Stimulated activated CD8-positive, alpha-beta memory T cell treated with anti-CD3 and anti-CD28 coated beads, Interleukin-15, amount 100 ng/mL, for 1 hour (primary cell): ENCODE measurements at places on chromosomes 3 and 15.

- no peak for DNase-seq
Observed at GRCh38 chr3:152826476-152826875, 8.5 kb upstream of the P2RY1 start.

- DNase-seq = no peak
Observed at GRCh38 chr15:23567921-23568320, 2.4 kb downstream of the MKRN3 start.

GRCh38 chr3:178155521-178155920 is 380.7 kb upstream of the KCNMB2 start:
- DNase-seq = no peak

DNA sequence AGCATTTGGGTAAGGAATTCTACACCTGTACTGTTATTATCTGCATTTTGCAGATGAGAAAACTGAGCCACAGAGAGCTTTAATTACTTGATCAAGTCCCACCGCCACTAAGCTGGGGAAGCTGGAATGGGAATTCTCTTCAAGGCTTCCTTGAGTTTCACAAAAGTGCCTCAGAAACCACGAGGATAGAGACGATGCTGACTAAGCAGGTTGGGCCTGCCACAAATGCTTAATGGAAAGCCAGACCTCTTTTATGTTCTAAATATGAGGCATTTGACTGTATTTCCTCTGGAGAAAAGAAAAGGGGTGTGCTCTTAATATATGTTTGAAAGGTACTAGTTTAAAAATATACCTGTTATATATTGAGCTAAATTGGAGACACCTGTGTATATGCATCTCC is 34.7 kb downstream of the ADAMTS9 start:
- DNase-seq = no peak

DNA sequence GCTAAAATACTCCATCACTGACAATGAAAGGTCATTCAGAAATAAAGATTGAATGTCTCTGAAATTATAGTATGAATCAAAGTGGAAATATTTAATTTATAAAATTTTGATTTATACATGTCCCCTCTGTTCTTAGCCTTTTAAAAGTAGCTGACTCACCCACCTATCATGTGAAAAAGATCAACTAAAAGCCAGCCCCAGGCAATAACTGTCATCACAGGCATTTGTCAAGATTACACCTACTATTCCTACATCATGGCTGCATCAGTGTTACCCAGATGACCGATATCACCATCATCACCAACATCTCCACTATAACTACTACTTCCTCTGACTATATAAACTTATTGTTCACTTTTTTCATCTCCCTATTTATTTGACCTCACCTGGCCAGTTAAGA is 14.3 kb upstream of the PIK3R4 start:
- no peak for DNase-seq

- no peak for DNase-seq
Observed at GRCh38 chr3:53815067-53815466, 31.2 kb downstream of the CHDH start.

DNA sequence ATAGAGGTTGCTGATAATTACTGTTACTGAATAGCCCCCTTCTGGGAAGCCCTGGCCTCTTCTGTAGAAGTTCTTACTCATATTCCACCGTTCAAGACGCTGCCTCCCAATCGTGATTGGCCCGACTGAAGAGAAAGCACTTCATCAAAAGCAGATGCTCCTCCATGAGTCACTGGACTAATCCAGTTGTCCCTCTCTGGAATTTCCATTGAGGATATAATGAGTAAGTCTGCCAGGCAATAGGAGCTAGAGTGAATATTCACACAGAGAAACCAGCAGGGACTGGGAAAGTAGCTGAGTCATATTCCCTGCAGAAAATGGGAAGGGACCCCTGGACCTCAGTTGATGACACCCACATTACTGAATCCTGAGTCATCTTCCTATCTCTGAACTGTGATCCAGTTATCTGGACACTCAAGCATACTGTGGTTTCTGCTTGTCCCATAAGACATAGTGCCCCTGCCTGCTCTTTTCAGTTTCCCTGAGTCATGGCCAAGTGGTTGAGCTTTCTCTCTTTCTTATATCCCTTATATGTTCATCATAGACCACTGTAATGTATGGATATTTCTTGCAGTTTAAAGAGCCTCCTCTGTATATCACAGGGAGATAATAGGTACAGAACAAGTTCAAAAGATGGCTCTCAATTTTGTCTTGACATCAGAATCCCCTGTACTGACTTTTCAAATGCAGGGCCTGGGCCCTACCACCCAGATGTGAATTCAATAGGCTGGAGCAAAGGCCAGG is 151.2 kb upstream of the CDIN1 start:
- no peak for DNase-seq

- DNase-seq = no peak
Observed at GRCh38 chr3:29249829-29250345, 31.0 kb upstream of the RBMS3 start.

DNA sequence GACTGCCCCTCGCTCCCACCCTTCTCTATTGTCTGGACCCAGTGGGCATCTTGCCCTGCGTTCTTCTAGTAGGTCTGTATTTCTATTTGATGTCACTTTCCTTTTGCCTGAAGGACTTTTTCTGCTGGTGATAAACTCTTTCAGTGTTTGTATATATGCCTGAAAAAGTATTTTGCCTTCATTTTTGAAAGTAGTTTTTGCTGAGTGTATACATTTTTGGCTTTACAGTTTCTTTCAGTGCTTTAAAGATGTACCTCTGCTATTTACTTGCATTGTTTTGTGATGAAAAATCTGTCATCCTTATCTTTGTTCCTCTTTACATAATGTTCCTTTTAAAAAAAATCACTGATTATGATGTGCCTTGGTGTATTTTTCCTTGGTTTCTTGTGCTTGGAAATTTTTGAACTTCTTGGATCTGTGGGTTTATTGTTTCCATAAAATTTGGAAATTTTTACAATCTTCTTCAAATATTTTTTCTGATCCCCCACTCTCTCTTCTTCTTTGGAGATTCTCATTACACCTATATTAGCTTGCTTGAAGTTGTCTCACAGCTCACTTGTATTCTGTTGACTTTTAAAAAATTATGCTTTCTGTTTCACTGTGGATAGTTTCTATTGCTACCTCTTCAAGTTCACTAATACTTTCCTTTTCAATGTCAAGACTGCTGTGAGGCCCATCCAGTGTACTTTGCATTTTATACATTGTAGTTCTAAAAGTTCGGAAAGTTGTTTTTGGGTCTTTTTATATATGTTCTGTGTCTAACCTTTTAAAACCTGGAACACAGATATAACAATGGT is 67.8 kb downstream of the RGMA start:
- no peak for DNase-seq

DNA sequence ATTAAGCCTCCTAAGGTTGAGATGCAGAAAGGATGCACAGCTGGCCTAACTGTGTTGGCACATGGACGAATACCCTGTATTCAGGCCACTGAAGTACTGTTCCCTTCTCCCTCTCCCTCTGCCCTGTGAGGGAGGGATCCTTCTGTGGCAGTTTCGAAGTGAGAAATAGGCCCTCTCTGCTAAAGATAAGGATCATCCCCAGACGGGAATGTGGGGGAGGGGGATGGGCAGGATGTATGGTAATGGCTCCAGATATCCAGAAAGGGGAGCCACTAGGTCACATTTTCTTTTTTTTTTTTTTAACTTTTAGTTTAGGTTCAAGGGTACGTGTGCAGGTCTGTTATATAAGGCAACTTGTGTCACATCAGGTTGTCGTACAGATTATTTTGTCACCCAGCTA is 463.1 kb downstream of the TBL1XR1 start:
- no peak for DNase-seq

GRCh38 chr15:39743611-39744010 is 39.0 kb downstream of the FSIP1 start:
- DNase-seq = no peak

DNA sequence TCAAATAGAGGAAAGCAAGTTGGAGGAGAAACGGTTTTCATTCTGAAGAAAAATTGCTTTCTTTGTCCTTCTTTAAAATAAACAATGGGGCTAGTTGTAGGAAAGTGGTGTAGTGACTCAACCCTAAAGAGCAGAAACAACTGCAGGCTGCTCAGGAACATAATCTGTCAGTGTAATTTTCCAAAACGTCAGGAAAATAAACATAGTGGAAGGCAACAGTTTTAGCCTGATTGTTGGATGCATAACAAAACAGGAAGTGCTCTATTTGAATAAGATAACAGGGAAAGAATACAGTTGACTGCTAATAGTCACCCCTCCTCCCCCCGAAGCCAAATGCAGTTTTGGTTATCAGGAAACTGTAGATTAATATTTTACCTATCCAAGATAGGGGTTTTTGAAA is 167.6 kb downstream of the ECT2 start:
- DNase-seq = no peak

GRCh38 chr3:26657348-26657976 is 34.9 kb downstream of the LRRC3B start:
- no peak for DNase-seq

DNA sequence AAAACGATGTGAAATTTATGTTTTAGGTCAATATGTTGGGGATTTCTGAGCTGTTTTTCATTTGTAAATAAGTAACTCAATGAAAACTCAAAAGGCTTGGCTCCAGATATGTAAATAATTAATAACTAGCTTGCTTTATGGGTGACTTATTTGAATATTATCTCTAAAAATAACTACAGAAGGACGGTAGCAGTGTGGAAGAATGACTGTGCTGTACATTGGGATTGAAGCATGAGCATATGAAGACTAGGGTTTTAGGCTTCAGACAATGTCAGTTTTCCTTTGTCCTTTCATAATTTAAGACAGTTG is 343.9 kb downstream of the GRM7 start:
- no peak for DNase-seq

DNA sequence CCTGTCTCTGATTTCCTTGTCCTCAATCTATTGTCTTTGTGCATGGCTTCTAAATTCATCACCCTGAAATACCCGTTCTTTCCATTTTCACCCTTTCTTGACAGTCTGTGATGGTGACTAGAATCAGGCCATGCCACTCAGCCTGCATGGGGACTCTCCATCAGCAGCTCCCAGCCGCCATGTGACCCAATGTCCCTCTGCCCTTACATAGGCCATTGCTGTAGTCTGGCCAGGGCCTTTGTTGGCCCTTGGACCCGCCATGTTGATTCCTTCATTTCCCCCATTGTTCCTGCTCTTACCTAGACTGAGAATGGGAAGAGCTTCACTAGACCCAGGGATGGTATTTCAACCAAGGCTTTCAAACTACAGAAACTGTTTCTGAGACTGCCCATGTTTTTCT is 45.8 kb downstream of the SPSB4 start:
- no peak for DNase-seq

GRCh38 chr15:79952329-79952728 is 18.7 kb downstream of the BCL2A1 start:
- DNase-seq = no peak

GRCh38 chr3:34140616-34141015 is 342.2 kb downstream of the PDCD6IP start:
- DNase-seq = no peak

GRCh38 chr3:30457081-30457480 is 149.3 kb upstream of the TGFBR2 start:
- no peak for DNase-seq

DNA sequence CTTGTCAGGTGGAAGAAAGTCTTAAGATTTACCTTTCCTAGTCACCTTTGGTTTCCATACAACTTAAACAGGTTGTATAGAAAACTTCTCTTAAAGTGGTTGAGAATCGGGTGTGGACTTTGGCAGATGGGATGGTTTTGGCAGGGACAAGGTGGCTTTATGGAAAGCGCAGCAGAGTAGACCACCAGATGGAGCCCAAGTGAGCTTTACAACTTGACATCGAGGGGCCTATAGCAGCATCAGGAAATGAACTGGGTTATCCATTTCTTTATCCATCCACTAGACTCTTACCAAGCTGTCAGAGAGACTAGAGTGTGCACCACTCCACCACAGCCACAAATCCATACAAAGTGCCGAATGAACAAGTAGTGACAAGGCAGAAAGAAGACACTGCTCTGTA is 85.3 kb upstream of the MBNL1 start:
- peak; percentile 32 for DNase-seq

GRCh38 chr3:16884084-16884747 is 539 bp upstream of the PLCL2 start:
- no peak for DNase-seq

DNA sequence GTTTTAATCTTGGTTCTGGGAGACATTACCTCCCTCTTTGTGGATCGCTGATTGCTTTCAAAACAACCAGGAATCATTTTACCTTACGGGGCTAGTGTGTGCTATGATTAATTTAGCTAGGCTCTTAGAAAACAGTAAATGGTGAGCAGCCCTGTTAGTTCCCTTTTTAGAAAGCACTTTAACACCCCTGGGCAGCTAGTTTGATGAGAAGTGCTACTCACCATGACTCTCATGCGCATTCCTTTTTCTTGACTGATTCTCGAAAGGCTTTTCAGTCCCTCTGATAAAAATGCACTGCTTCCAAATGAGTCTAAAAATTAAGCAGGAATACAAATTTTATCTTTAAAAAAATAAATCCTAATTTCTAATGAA is 75.3 kb upstream of the LEKR1 start:
- DNase-seq = no peak

GRCh38 chr3:190696777-190697501 is 165.6 kb downstream of the GMNC start:
- no peak for DNase-seq

DNA sequence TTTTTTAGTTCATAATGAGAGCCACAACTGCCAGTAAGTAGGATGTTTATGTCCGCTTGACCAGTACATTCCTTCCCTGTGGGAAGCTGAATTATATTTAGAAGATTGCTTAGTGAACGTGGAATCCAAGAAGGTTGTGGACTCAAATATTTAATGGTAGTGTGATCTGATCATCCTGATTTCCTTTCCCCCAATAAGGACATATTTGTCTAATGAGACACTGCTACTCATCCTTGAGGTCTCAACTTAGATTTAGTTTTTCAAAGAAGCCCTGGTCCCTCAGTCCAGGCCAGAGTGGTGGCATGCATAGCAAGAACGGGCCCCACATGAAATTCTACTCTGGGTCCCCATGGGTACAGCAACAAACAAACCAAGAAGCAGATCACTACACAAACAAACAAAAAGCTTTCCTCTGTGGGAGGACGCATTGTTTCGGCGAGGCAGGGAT is 60.8 kb downstream of the USP13 start:
- no peak for DNase-seq

DNA sequence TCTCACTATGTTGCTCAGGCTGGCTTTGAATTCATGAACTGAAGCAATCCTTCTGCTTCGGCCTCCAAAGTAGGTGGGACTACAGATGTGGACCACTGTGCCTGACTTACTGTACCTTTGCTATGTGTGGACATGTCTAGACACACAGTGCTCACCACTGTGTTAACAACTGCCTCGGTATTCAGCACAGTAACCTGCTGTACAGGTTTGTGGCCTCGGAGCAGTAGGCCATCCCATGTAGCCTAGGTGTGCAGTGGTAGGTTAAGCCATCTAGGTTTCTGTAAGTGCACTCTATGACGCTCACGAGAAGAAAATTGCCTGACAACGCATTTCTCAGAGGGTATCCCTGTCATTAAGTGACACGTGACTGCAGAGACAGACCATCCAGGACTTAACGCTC is 70.3 kb downstream of the TAMM41 start:
- DNase-seq = no peak
